ENCODE measurements at places on chromosomes 1 and 21.
A peak's percentile ranks its signal among the peaks of the same experiment; 100 is the strongest.

DNA sequence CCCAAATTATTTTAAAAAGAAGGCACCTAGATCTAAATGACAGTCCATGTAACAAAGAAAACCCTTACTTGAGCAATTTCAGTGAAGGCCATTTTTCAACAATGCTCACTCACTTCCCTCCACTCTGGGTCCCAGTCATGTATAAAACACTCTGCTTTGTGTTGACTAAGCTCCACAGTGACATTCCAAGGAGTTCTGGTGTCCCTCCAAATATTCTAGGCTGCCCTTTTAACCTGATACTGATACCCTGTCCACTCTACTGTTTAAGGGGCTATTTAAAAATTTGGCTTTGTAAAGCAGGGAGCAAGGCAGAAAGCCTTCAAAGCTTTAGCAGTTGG is 73.6 kb downstream of the GNG12 start:
- peak; percentile 57 for DNase-seq

- DNase-seq, result peak; percentile 65
These were observed 11.0 kb downstream of the UBL4B start for GRCh38 chr1:110123224-110123623.

- DNase-seq, result no peak
These were observed 15.9 kb upstream of the DHX9 start for GRCh38 chr1:182823220-182823619.

- DNase-seq, result peak; percentile 84
These were observed at the start of gene DNAJC6 for GRCh38 chr1:65309304-65310077. TSS of gene DNAJC6 (plus strand) at chr1:65309543. CDS start at chr1:65309746, 203 bp downstream.

DNA sequence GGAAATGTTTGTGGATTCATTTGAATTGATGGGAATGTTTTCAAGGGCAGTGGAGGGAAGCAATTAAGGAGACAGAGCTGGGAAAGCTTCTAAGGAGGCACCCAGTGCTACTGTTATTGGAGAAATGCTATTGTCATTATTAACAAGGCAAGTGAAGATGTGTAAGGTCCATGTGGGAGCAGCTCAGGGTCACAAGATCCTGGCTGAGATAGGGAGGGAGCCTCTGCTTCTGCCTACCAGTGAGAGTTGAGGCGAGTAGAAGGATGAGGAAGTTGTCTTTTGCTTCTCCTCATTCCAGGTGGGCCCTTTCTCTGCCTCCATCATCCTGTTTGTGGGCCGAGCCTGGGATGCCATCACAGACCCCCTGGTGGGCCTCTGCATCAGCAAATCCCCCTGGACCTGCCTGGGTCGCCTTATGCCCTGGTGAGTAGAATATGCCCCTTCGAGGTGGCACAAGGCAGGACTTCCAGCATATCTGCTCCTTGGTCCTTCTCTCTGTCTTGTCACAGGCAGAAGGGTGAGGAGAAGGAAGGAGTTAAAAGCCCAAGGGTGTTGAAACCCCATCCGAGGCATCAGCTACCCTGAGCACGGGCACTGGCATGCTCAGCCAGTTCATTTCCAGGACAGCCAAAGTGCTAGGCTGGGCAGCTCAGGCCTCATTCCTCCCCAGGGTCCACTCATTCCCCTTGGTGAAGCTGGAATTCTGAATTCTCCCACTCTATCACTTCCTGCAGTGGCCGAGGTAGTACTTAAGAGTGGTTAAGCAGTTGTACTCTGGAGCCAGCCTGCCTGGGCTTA is 3.7 kb downstream of the MFSD2A start:
- DNase-seq, result no peak

DNA sequence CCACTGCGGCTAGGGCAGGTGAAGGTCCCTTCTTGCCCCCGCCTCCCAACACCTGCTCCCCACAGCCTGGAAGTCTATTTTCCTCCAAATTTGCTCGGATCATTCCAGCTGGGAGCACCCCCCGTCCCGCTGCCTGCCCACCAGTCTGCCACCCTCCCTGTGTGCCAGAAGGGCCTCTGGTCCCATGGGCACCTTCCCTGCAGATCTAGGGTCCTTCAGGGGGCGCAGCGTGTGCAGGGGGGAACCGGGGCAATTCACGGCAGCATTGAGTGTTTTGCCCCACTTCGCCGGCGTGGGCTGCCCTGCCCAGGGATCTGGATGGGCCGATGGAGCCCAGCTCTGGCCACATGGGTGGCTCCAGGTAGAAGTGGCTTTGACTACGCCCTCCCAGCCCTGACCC is 26.3 kb upstream of the PEX10 start:
- no peak for DNase-seq

DNA sequence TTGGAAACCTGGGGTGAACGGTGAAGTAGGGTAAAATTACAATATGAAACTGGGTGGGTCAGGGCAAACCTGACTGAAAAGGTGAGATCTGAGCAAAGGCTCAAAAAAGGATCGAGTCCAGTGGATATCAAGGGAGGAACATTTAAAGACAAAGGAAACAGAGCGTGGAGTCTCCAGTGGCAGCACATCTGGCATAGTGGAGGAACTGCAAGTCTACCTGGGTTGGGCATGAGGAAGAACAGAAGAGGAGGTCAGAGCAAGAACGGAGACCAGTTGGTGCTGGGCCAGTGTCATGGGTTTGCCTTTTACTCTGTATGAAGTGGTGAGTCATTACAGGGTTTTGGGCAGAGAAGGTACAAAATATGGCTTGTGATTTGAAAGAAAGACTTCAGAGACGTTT is 163.7 kb downstream of the NTPCR start:
- no peak for DNase-seq

- no peak for DNase-seq
These were observed 48.5 kb downstream of the CDC7 start for GRCh38 chr1:91549041-91549735.

All from AG08395 (cell line).